ENCODE measurements at places on chromosomes 1 and 21.

GRCh38 chr1:18881164-18881563 lies 21.2 kb downstream of the ALDH4A1 start:
- H3K4me1 ChIP-seq: no peaks in the 10 kb centered on the region
- no peak overlapping the region for H3K27ac ChIP-seq
- no peak overlapping the region for H3K4me3 ChIP-seq
- H3K36me3 ChIP-seq: peaks cover 8% of the 10 kb centered on the region
- H3K27me3 ChIP-seq: no peaks in the 10 kb centered on the region
- no peak for DNase-seq

DNA sequence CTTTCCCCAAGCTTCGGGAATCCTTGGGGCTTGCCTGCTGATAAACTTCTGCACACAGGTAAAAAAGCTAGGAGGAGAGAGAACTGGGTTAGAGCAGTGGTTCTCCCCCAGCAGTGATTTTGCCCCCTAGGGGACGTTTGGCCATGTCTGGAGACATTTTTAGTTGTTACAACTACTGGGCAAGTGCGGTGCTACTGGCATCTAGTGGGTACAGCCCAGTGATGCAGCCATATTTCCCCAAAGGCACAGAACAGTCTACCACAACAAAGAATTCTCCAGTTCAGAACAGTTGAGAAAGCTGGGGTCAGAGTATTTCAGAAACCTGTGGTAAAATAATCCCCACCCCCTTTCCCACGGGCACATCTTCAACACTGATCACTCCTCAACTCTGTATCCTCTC lies 41.3 kb downstream of the LRRC71 start:
- H3K4me1 ChIP-seq: peaks cover 6% of the 10 kb centered on the region
- no peak for DNase-seq
- no peaks in the 10 kb centered on the region for H3K27me3 ChIP-seq

GRCh38 chr1:70083519-70083918 lies 121.9 kb downstream of the LRRC40 start:
- no peak overlapping the region for H3K27ac ChIP-seq
- H3K4me3 ChIP-seq: no peak overlapping the region
- H3K36me3 ChIP-seq: no peaks in the 10 kb centered on the region
- no peak for DNase-seq
- no peaks in the 10 kb centered on the region for H3K4me1 ChIP-seq
- no peaks in the 10 kb centered on the region for H3K27me3 ChIP-seq

DNA sequence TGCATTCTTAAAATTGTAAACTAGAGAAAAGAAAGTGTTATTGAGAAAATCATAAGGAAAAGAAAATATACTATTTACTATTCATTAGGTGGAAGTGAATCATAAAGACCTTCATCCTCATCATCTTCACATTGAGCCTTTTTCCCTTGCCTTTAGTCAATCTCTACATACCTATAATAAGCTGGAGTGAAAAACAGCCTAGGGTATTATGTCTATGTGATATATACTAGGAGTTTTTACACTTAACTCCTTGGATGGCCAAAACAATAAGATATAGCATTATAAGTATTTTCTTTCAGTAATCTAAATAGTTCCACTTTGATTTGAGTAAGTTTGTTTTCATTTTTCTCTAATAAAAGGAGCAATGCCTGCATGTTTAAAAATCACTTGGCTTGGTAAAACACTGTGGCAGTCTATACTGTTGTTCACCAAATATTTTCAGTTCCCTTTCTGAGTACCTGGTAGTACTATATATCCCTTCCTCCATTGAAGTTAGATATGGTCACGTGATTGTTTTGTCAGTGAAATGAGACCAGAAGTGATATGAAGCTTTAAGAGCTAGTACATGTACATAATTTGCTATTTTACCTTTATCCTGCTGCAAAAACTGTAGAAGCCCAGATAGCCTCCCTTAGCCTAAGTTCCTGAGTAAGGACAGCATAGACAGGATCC lies 78.3 kb downstream of the CLEC20A start:
- no peak for DNase-seq

DNA sequence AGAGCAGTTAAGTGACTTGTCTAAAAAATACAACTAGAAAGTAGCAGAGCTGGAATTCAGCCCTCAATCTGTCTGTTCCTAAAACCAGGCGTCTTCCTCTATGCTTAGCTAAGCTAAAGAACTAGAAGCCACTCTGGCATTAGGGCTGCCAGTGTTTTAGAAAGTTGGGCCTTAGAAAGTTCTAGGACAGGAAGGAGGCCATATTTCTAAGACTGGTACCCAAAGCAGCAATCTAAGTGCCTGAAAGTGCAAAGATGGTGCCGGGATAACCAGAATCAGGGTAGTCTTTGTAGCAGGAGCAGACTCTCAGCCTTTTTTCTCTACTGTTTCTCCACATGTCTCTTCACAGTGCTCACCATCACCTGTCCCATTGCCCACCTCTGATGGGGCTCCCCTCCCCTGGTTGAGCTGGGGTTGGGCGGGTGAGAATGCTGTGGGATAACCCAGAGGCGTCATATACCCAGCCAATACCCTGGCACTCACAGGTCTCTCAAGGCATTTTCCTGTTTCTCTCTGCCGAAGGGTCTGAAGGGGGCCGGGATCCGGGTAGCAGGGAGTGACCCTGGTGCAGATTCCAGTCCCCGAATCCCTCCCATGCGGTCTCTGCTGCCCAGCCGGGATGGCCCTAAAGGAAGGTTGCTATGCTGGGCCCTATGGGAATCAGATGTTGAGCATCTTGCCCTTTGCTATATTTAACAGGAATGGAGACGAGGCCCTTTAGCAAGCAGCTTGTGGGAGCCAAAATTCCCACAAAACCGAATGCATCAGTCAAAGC lies 1.1 kb upstream of the RCSD1 start:
- H3K4me3 ChIP-seq: no peak overlapping the region
- DNase-seq: no peak
- peak overlapping the region; percentile 95 for H3K27ac ChIP-seq
- peaks cover 3% of the 10 kb centered on the region for H3K36me3 ChIP-seq
- H3K4me1 ChIP-seq: peaks cover 6% of the 10 kb centered on the region

DNA sequence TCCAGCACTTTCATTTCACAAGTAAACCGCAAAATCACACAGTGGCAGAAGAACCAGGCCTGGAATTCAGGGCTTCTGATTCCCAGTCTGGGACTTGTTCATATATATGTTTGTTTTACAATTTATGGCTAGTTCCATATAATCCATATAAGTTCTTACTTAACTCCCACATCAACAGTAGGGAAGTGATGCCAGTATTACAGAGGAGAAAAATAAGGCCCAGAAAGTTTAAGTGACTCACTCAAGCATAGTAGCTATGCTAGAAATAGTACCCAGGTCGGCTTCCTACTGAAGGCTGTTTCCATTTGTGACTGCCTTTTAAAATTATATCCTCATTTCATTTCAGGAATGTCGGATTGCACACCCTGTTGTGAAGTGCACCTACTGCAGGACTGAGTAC lies 1.4 kb downstream of the FAM76A start:
- H3K27ac ChIP-seq: no peak overlapping the region
- no peak overlapping the region for H3K4me3 ChIP-seq
- H3K36me3 ChIP-seq: no peaks in the 10 kb centered on the region
- H3K27me3 ChIP-seq: no peaks in the 10 kb centered on the region

GRCh38 chr1:57712846-57713245 lies 289.0 kb upstream of the DAB1 start:
- no peak for DNase-seq
- no peak overlapping the region for H3K4me3 ChIP-seq
- no peak overlapping the region for H3K27ac ChIP-seq
- no peaks in the 10 kb centered on the region for H3K36me3 ChIP-seq
